ENCODE measurements at places on chromosomes 5 and 9.

- DNase-seq = no peak
Observed at GRCh38 chr5:11384441-11385250, 519.6 kb downstream of the CTNND2 start.

DNA sequence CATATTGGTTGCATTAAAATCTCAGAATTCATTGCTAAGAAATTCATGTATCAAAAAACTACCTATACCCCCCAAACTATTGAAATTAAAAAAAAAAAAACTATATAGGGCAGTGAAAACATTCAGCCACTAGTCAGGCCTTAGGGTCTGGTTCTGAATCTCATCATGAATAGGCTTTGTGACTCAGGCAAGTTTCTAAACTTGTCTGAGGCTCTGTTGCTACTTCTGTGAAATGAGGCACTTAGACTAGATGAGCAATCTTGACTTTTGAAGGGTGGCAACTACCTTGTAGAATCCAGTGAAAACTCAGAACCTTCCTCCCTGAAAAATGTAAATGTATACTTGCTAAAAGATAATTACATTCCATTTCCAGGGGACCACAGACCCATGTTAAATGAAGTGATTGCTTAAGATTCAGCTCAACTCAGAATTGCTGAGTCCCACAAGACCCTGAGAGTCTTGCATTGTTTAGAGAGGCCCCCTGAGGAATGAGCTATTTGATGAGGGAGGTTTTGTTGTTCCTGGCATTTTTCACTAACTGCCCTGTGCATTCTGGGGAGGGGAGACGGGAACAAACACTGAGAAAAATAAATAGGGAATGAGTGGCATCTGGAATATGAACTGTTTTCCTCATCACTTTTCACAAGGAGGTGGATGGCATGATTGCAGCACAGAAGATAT lies 29.5 kb downstream of the RAI14 start:
- no peak for DNase-seq

DNA sequence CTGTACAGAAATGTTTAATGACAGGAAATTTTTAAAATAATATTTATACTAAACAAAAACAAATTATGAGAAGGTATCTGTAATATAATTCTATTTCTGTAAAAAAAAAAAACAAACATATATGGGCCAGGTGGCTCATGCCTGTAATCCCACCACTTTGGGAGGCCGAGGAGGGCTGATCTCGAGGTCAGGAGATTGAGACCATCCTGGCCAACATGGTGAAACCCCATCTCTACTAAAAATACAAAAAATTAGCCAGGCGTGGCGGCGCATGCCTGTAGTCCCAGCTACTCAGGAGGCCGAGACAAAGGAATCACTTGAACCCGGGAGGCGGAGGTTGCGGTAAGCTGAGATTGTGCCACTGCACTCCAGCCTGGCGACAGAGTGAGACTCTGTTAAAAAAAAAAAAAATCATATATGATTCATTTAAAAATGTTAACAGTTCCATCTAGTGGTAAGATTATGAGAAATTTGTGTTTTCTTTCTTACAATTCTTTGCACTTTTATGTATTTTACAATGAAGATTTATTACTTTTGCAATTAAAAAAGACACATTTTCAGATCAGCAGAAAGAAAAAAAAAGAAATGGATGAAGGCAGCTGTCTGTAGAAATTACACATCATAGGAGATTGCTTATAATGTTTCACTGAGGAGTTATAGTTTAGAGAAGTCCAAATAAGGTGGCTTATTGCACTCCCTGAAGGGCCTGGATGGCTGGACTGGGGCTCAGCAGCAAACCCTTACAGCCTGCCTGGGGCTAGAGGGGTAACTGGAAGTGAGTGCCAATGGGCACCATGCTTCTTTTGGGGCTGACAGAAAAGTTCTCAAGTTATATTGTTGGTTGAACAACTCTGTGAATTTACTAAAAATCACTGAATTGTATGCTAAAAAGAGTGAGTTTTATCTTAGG lies 20.3 kb downstream of the C9orf153 start:
- DNase-seq = no peak

GRCh38 chr9:134191455-134192209 lies 27.3 kb upstream of the RNU6ATAC start:
- no peak for DNase-seq

- DNase-seq = peak; percentile 1
Observed at GRCh38 chr5:113514289-113514635, 768 bp downstream of the YTHDC2 start.

DNA sequence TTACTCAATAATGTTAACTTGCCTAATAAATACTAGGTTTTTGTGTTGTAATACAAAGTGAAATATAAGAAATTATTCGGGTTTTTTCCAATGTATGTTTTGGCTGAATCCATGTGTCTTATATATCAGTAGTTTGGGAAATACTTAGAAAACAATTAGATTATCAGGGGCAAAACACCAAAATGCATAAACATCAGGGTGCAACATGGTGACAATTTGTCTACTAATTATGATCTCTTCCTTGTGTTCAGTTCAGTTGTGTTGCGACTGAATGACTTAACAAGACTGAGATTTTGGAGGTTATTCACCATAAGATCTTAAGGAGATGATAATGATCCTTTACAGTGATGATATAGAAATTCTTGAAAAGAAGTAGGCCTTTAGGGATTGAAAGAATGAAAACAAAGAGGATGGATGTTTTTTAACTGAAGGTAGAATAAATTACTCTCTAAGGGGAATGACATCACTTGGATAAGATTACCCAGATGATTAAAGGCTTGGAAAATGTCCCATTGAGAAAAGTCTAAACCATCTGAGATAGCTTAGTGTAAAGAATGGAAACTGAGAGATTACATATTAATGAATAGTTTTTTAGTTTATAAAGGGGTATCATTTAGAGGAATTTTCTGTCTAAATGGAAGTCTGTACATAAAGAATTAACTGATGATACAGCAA lies 415.8 kb downstream of the SPATA31D1 start:
- no peak for DNase-seq

DNA sequence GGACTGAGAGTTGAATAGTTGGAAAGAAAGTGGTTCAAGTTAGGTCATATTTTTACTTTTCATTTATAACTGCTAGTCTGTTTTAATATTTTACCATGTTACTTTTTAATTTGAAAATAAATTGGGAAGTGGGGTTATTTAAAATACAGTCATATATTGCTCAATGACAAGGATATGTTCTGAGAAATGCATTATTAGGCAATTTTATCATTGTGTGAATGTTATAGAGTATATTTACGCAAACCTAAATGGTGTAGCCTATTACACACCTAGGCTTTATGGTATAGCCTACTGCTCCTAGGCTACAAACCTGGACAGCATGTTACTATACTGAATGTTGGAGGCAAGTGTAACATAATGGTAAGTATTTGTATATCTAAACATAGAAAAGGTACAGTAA lies 5.2 kb downstream of the CCDC152 start:
- no peak for DNase-seq

GRCh38 chr5:150780187-150780692 lies 1.7 kb downstream of the SMIM3 start:
- DNase-seq = no peak

- DNase-seq = no peak
Observed at GRCh38 chr5:32319392-32319791, 6.7 kb upstream of the MTMR12 start.

DNA sequence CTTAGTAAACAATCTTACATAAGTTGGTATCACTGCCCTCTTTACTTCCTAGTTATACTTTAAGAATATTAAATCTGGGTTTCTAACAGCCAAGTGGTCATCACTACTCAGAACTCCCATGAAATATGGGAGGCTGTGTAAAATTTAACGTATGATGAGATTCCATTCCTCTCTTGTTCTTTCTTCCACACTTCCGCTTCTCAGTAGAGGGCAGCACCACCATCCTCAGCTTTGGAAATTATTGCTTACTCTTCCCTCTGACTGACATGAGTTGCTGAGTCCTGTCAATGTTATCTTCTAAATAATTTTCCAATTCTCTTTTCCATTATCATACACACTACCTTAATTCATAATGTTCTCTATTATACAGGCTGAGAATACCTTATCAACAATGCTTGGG lies 194.0 kb downstream of the RFX3 start:
- no peak for DNase-seq

DNA sequence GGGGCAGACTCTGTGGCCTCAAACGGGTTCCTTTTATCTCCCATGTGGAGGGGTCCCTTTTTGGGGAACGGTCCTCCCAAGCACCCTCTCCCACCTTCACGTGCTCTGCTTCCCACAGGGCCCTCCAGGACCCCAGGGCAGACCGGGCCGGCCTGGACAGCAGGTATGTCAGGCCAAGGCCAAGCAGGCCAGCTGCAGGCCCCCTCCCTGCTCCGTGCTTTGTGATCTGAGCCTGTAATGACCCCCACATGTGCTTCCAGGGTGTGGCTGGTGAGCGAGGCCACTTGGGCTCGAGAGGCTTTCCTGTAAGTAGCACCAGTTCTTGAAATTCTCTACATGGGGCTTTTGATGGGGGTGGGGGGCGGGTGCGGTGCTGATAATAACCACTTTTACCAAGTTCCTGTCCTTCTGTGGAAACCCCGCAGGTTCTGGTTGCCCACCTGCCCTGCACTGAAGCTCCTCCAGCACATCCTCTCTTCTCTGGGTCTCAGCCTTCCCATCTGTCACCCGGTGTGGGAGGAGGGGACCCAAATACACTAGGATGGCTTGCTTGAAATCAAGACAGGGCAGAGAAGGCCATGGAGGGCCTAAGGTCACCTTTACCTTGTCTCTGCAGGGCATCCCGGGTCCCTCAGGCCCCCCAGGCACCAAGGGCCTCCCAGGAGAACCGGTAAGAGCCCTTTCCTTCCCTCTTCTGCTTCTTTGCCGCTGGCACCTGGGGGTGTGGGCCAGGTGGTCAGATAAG lies 57.9 kb upstream of the ORM1 start:
- no peak for DNase-seq

GRCh38 chr5:173295796-173296195 lies 32.4 kb downstream of the STC2 start:
- no peak for DNase-seq

DNA sequence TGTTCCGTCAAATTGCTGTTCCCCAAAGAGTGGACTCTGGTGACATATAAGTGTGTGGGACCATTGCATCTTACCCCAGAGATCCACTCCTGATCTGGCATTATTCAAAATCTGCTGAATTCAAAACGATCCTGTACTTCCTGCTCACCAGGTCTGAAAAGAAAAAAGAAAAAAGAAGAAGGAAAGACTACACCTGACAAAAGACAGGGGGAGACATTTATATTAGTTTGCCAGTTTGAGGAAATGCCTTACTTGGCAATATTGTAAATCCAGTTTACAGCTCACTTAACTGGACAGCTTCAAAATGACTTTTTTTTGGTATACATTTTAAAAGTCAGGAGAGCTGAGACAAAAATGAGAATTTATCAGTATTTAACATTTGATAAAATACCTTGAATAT lies 15.0 kb upstream of the GRHPR start:
- DNase-seq = no peak

DNA sequence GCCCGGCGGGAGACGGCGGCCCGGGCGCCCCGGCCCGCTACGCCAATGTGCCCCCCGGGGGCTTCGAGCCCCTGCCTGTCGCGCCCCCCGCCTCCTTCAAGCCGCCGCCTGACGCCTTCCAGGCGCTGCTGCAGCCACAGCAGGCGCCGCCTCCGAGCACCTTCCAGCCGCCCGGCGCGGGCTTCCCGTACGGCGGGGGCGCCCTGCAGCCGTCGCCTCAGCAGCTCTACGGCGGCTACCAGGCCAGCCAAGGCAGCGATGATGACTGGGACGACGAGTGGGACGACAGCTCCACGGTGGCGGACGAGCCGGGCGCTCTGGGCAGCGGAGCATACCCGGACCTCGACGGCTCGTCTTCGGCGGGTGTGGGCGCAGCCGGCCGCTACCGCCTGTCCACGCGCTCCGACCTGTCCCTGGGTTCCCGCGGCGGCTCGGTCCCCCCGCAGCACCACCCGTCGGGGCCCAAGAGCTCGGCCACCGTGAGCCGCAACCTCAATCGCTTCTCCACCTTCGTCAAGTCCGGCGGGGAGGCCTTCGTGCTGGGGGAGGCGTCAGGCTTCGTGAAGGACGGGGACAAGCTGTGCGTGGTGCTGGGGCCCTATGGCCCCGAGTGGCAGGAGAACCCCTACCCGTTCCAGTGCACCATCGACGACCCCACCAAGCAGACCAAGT lies 723 bp downstream of the SNX18 start:
- peak; percentile 45 for DNase-seq

DNA sequence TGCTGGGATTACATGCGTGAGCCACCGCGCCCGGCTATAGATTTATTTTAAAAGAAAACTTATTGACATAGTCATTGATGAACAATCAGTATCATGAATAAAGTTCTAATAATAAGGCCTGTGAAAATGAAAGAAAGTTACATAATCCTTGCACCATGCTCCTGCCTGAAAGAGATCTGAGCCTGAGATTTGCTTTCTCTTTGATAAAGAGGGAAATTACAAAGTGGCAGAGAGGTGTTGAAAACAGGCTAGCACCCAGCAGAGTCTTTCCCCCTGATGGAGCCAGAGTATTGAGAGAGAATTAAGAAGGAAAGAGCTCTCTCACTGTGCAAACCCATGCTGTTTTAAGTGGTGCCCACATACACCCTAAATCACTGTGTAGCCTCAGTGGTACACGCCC lies 37.2 kb downstream of the SLC6A7 start:
- DNase-seq = no peak

GRCh38 chr9:21833090-21833801 lies 30.8 kb downstream of the MTAP start:
- no peak for DNase-seq

DNA sequence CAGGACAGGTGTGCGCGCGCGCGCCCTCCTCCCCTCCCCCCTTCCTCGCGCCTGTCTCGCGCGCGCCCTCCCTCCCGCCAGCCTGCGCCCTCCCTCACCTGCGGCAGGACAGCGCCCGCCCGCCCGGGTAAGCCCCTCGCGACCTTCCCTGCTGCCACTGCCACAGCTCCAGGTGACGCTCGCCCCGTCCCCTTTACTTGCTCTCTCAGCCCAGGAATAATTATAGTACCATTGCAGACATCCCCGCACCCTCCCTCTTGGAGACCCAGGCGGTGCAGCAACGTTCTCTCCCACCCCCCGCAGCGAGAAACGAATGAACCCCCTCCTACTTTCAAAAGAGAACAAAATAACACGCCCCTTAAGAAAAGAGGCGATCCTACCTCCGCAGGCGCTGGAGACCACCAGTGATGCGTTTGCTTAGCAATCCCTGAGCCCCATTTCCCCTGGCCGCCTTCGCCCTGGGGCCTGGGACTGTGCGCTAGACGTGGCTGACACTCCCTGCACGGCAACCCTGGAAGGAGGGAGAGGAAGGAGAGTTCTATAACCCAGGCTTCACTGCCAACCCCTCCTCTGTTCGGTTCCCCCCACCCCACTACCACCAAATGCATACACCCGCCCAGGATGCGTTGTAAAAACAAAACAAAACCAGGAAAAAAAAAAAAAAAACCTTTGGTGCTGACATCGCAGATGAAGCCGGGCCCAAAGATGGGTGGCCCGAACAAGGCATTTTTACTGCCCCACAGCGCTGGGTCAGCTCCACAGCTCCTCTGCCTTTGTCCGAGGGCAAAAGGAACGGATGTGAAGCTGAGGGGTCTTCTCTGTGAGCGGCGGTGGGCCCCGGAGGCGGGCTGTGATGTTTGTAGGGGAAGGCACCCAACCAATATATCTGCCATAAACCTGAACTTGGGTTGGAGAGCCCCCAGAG lies 5.6 kb upstream of the PURA start:
- DNase-seq = no peak
